ENCODE measurements at places on chromosomes 5 and 9. TPM values are rescaled to one million over a fixed set of nuclear protein-coding genes. Genes with fewer than 3 reads are reported as not detected.

GRCh38 chr9:76571743-76572146 lies 112.8 kb downstream of the GCNT1 start:
- DNase-seq: no peak

GRCh38 chr5:60584304-60584703 lies 115.7 kb downstream of the DEPDC1B start:
- no peak for DNase-seq

GRCh38 chr9:115673599-115673998 lies 480.0 kb upstream of the PAPPA start:
- DNase-seq: no peak

DNA sequence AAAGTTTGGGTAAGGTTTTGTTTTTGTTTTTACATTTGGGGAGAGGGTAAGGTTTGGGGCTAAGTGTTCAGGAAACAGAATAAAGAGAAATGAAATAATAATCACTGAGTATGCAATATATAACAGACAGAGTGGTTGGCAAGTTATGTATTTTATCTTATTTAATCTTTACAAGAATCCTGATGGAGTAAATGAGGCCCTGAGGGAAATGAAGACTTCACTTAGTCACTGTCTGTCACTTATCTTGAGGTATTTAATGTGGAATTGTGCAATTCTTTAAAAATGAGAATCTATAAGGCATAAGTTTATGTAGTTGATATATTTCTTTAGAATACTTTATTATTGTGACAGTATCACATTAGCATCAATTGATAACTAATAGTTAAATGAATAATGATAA lies 48.1 kb downstream of the TEK start:
- no peak for DNase-seq

- DNase-seq: no peak
Measured at GRCh38 chr5:167530548-167530947, 760.9 kb upstream of the WWC1 start.

DNA sequence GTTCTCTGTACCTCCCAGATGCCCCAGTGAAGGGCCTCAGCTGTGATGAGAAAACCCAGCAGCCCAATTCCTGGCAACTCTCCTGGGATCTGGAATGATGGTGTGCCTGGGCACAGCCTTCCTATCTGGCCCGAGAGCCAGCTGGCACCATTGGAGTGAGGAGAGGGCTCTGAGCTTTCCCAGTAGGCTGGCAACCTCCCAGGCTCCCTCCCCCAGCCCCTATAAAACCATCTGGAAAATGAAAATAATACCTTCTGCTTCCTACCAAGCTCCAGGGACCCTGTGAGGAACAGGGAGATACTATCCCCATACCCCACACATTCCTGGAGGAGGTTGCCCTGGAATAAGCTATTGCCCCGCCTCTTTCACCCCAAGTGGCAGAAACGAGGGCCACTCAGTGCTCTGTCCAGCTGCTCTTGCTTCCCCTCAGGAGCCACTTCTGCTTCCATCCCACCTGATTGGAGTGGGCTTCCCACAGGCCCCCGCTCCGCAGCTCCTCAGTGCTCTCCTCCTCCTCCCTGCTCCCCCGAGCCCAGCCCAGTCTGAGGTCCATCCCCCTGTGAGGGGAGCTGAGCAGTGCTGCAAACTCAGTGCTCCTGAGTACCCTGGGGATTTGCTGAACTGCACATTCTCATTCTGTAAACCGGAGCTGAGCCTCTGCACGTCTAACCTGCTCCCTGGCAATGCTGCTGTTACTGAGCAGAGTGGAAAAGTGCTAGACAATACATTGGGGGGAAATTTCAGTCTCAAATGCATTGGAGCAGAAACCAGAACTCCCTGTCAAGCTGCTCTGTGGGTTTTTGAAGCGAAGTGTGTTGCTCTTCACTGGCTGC lies 74.7 kb downstream of the THBS4 start:
- no peak for DNase-seq

DNA sequence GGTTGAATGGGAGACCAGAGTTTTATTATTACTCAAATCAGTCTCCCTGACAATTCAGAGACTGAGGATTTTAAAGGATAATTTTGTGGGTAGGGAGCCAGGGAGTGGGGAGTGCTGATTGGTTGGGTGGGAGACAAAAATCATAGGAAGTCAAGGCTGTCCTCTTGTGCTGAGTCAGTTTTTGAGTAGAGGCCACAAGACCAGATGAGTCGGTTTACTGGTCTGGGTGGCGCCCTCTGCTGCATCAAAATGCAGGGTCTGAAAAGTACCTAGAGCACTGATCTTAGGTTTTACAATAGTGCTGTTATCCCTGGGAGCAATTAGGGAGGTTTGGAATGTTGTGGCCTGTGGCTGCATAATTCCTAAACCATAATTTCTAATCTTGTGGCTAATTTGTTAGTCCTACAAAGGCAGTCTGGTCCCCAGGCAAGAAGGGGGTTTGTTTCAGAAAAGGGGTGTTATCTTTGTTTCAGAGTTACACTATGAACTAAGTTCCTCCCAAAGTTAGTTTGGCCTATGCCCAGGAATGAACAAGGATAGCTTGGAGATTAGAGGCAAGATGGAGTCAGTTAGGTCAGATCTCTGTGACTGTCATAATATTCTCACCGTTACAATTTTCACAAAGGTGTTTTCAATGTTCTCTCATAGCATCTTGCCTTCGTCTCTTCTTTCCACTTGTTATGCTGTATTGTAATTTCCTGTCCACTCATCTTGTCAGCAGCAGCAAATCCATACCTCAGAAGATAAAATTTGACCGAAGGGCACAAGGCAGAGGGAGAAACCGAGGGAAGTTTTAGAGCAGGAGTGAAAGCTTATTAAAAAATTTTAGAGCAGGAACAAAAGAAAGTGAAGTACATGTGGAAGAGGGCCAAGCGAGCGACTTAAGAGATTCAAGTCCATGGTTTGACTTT lies 59.2 kb upstream of the CLINT1 start:
- DNase-seq: peak; percentile 78

DNA sequence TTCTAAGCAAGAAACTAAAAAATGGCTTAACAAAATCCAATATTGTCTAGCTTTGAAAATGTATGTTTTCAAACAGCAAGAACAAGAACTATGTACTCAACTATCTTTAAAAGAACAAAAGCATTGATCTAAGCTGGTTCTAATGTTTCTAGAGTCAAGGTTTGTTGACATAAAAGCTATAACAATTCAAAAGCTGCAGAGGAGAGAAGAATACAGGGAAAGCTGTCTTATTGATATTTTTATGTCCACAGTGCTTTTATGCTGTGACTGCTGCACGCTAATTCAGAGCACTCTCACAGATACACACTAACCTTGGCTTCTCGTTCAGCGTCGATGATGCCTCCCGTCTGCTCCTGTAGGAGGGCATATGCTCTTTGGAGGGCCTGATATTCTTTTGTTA lies 129.5 kb upstream of the DPYSL3 start:
- no peak for DNase-seq

GRCh38 chr5:90987726-90988125 lies 395.4 kb downstream of the ARRDC3 start:
- no peak for DNase-seq

DNA sequence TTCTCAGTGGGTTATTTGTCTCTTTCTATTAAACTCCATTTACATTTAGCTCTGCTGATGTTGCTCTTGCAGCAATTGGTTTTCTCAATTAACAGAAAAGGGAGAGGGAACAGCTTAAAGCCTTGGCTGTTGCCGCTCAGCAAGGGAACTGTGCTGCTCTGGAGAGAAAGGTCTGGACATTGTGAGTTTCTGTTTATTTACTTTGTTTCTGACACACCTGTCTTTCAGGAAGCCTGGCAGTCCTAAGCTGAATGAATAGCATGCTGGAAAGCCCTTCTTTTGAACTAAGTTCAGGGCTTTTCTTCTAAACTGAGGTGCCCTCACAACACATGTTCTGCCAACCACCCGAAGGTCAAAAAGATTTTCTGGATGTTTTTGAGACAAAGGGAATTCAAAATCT lies 491.9 kb downstream of the PDE4D start:
- DNase-seq: no peak

DNA sequence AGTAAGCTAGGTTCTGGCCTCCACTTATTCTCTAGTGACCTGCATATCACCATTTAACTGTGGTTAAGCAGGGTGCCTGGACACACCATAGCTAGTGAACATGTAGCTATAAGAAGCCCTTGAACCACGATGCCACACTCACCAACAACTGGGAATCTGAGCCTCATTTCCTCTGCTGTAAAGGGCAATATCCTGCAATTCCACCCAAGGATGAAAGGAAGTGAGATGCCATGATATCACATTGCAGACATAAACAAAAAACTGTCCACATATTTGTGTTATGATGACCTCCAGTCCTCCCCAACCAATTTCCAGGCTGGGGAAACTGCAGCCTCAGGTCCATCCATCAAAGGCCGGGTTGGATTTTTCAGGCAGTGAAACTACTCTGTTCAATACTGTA lies 10.4 kb downstream of the TNIP1 start:
- DNase-seq: no peak

The KIAA1958 gene
- polyA plus RNA-seq: 1.5 TPM

The SGCD gene
- 13.3 TPM for polyA plus RNA-seq
